ENCODE measurements at places on chromosomes 16 and 17. TPM values are rescaled to one million over a fixed set of nuclear protein-coding genes. Genes with fewer than 3 reads are reported as not detected.

- no peak for DNase-seq
Observed at GRCh38 chr16:50193594-50193993, 40.5 kb downstream of the TENT4B start.

CACNG1 gene
- not detected for polyA plus RNA-seq

- no peak for DNase-seq
Observed at GRCh38 chr17:27352448-27353032, 58.6 kb downstream of the WSB1 start.

DNA sequence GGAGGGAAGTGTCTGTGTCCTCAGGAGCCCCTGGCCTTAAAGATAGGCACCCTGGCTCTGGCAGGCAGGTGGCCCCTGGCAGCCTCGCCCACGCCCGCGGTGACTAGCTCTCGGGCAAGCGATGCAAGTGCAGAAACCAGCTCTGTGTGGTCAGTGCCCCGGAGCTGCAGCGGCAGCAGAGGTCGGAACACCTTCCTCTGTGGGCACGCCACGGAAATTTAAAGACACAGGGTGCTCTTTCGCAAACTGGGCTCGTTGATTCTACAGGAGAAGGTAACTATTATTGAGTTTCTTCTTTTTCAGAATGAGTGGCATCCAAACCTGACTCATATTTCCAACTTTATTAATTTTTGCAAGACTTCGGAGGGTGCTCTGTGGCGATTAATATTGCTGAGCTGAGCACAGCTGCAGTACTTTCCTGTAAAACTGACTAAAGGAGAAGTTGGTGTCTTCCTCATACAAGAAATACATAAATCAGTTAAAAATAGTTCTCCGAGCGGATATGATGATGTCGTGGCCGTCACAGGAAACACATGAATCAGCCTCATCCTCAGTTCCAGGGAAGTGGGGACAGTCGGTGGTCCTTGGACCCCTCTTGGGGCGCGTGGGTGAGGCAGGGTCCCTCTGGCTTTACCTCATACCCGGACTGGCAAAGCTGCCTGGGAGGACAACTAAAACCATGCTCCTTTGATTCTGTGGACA, 120.2 kb downstream of the METRNL start:
- peak; percentile 13 for DNase-seq

DPEP3 gene
- polyA plus RNA-seq, result not detected

GRCh38 chr16:58655215-58655596, 25.6 kb upstream of the CNOT1 start:
- no peak for DNase-seq

GRCh38 chr16:1773703-1774447, 941 bp upstream of the MRPS34 start:
- no peak for DNase-seq

DNA sequence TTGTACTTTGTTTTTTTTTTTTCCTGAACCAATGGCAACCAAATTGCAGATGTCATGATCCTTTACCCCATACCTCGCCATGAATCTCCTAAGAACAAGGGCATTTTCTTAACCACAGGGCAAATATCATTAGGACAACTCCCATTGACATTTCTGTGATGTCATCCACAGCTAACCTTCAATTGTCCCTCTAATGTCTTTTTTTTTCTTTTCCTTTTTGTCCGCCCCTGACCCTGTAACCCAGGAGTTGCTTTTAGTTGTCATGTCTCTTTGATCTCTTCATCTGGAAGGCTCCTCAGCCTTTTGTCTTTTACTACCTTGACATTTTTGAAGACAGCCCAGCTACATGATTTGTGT, 410 bp upstream of the NAGPA start:
- DNase-seq, result no peak

GRCh38 chr17:8859027-8859803, 8.3 kb downstream of the PIK3R6 start:
- peak; percentile 19 for DNase-seq

GRCh38 chr17:81471818-81472456, 40.7 kb downstream of the ACTG1 start:
- peak; percentile 76 for DNase-seq

GRCh38 chr17:79836972-79837887, 2.0 kb downstream of the CBX4 start:
- DNase-seq, result no peak

PVALEF gene
- polyA plus RNA-seq, result not detected

DNA sequence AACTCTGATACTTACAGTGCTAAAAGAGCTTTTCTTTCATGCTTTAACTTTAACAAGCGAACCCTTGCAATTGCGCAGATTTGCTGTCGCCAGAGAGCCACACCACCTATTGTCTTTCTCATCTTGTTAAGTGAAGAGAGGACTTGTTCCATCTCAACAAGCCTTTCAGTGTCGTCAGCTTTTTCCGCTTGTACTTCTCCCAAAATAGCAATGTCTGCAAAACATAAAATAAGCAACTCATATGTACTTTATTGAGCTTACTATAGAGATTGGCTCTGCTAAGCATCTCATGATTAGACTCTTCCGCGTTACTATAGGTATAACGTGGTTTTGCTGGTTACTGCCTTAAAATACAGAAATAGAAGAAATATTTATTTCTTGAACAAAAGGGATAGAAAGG, 51.9 kb downstream of the ABCA8 start:
- DNase-seq, result no peak

DNA sequence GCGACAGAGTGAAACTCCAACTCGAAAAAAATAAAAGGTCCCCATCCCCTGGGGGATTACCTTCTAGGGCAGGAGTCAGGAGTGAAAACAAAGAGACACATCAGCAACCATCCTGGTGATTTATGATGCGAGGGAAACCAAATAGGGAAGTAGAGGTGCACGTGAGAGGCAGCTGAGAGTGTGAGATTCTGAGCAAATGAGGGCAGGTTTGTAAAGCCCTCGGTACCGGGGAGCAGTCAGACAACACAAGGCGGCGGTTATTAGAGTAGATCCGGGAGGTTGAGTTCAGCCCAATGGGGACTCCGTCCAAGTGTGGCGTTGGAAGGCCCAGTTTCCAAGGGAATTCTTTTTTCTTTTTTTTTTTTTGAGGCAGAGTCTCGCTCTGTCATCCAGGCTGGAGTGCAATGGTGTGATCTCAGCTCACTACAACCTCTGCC, 7.4 kb upstream of the ARMC7 start:
- DNase-seq, result no peak

- DNase-seq, result no peak
Observed at GRCh38 chr17:81959362-81960129, 1.4 kb downstream of the NOTUM start.

GRCh38 chr17:82956146-82956725, 116.4 kb upstream of the ZNF750 start:
- DNase-seq, result no peak

DNA sequence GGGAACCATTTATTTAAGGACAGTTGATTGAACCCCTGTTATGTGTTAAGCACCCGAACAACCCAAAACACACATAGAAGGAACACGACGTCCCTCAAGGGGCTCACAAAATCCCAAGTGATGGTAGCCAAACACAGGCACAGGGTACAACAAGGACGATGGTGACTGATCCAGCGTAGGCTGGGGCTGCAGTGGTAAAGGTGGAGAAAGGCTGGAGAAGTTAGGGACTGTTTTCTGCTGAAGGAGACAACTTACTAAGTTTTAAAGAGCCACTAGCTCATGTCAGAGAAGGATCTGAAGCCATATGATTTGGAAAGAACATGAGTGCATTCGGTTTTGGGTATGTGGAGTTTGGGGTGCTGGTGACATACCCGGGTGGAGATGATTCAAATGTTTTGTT, 229.6 kb upstream of the TNRC6C start:
- no peak for DNase-seq

EPOP gene
- polyA plus RNA-seq, result 0.52 TPM

PERCC1 gene
- polyA plus RNA-seq, result not detected

DNA sequence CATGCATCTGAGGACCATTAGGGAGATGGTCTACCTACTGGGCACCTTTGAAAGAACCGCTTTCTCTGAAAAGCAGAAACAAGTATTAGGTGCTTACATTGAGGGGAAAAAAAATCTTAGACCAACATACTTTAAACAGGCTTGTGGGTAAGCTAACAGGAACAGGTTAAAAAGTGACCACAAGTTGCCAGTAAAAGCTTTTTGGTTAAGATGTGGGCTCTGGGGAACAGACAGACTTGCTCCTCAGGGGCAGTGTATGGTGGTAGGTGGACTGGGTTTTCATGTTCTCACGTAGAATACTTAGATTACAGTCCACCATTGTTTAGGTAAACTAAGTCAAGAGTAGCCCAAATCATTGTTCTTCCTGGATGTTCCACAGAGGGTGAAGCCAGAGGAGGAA, 41.2 kb downstream of the REXO5 start:
- no peak for DNase-seq

CDRT15 gene
- polyA plus RNA-seq, result not detected

RNU2-1 gene
- not detected for polyA plus RNA-seq

DNA sequence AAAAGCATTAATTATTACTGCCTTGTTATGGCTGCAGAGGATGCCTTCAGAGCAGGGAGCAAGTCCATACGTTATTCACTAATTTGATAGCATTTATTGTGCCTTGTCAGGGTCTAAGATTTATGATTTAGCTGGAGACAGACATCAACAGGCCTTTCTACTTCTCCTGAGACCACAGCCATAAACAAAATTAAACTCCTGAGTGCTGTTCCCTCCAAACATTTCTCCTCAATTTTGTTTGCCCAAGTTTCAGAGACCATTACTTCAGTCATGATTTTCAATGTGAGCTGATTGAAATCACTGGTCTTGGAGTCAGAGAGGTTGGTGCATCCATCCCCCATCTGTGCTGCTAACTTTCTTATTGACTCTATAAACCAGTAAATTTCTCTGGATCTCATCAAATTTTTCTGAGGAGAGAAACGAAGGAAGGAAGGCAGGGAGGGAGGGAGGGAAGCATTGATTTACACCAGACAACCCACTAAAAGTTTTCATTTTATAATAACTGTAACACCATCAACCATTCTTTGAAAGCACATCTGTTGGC, 423.6 kb upstream of the CDH11 start:
- DNase-seq, result no peak

TBC1D3I gene
- not detected for polyA plus RNA-seq

DNA sequence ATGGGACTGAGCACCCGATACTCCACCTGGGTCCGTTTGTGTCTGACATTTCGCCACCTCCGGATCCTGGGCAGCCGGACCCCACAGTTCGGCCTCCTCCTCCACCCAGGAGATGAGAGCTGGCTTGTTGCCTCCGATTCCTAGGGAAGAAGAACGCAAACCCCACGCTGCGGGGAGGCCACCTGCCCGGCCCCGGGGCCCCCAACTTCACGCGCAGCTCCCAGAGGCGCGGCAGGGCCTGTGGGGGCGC, 542 bp downstream of the ZNF764 start:
- DNase-seq, result no peak

GRCh38 chr16:13480801-13481200, 439.2 kb upstream of the ERCC4 start:
- no peak for DNase-seq

CSH1 gene
- polyA plus RNA-seq, result not detected

SSTR5 gene
- not detected for polyA plus RNA-seq

GRCh38 chr17:39167476-39167875, 1.5 kb upstream of the ARL5C start:
- DNase-seq, result no peak

HCRT gene
- not detected for polyA plus RNA-seq

GRCh38 chr17:77619326-77619725, 339.2 kb upstream of the TNRC6C start:
- no peak for DNase-seq

DNA sequence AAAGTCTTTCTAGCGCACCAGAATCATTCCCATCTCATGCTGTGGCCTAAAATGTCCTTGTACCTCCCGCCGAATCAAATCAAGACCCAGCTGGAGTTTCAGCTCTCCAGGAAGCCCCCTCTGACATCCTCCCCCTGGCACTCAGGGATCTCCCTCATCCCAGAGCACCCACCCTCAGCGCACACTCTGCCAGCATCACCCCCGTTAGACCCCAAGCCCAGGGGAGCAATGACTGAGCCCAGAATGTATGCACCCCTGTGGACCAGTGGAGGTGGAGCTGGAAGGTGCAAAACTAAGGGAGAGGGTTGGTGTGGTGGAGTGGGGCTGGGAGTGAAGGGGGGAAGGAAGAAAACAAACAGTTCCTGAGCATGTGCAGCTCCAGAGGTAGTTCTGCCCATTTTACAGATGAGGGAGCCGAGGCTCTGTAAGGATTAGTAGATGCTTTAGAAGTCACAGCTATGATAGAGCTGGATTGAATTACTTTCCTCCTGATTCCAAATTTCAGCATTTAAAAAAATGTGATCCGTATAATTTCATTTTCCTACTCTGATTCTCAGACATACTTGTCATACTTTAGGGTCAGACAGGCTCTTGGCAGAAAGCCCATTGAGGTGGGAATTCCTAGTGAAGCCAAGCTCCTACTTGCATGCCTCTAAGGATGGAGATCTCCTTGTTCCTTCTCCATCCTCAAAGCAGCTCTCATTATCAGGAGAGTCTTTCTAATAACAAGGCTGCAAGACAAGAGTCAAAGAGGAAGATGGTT, 242.7 kb downstream of the KATNIP start:
- DNase-seq, result no peak

DNA sequence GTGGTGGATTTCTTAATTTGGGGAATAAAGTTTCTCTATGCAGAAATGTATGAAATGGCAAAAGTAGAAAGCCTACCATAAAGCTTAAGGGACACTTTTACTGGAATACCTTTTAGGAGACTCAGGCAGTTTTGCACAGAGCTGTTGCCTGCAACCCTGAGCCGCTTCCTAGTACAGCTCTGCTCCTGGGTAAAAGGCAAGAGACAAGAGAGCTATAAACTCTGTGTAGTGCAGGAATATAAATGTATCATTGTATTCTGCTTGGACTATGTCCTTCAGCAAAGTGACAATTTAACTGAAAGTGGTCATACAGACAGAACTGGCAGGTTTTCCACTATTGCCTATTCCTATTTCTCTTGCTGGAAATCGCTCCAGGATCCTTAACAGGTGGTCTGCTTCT, 65.3 kb upstream of the MYOCD start:
- DNase-seq, result no peak

- DNase-seq, result no peak
Observed at GRCh38 chr16:64629622-64630021, 492.2 kb downstream of the CDH11 start.

GRCh38 chr16:85391769-85392583, 221.1 kb upstream of the GSE1 start:
- DNase-seq, result no peak

SLC5A10 gene
- polyA plus RNA-seq, result not detected

GRCh38 chr16:79610771-79611170, 10.2 kb upstream of the MAF start:
- DNase-seq, result no peak

KLHL10 gene
- 0.15 TPM for polyA plus RNA-seq

DNA sequence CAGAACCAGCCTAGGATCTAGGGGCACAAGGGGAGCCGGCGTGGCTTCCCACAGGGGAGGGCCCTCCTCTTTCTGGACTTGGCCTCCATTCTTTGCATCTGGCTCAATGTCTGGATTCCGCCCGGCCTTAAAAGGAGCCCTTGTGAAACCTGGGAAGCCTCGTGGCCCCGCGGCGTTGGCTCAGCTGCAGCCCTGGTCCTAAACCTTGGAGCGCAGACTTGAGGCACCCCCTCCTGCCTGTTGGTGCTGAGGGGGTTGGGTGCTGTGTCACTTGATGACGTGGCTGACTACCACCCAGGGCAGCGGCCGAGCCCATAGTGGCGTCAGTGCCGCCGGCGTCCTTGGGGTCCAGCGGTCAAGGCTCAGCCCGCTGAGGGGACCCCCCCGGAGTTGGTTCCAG, 4.4 kb downstream of the TRAPPC2L start:
- no peak for DNase-seq

CDH5 gene
- polyA plus RNA-seq, result not detected

RAB40C gene
- 7.6 TPM for polyA plus RNA-seq

- DNase-seq, result no peak
Observed at GRCh38 chr16:2329532-2329931, 11.0 kb downstream of the ABCA3 start.

All from BJ (cell line).